ENCODE measurements at places on chromosomes 7 and 10.

DNA sequence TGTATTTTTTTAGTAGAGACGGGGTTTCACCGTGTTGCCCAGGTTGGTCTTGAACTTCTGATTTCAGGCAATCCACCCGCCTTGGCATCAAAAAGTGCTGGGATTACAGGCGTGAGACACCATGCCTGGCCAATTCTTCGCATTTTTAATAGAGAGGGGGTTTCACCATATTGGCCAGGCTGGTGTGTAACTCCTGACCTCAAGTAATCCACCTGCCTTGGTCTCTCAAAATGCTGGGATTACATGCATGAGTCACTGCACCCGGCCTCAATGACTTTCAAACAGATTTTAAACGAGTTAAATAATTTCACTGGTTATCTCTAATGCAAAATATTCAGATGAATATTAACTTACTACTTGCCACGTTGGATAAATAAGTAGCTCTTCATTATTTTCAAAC, 37.6 kb upstream of the STEAP4 start:
- no peak for DNase-seq

DNA sequence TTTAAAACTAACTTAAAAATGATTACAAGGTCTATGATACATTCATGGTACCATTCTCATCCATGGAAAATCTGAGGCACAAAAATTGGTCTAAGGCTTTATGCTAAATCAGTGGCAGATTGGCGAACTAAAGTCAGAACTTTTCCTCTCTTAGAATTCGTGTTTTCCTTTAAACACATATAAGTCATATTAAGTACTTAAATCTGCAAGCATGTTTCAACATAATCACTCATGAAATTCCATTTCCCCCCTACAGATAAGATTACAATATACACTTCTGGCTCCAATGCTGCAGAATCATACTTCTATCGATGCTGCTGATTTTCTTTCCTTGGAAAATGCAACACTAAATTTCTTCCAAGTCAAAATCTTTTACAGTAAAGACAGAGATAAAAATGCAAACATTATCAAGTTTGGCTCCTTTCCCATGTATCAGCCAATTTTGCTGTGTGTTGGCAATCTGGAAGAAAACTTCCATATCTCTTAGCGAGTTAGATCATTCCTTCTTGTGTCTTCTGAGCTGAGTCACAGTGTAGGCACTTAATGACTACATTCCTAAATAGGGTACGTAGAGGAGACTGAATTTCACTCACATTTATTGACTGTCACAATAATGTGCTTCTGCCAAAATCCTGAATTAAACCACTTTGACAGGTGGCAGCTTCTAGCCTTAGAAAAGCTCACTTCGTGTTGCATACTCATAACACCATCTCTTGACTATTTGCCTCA, 76.4 kb upstream of the LRRC17 start:
- no peak for DNase-seq

- DNase-seq, result no peak
Measured at GRCh38 chr7:27991006-27991528, 189.5 kb downstream of the JAZF1 start.

- no peak for DNase-seq
Measured at GRCh38 chr10:10403762-10404161, 613.9 kb upstream of the CELF2 start.

DNA sequence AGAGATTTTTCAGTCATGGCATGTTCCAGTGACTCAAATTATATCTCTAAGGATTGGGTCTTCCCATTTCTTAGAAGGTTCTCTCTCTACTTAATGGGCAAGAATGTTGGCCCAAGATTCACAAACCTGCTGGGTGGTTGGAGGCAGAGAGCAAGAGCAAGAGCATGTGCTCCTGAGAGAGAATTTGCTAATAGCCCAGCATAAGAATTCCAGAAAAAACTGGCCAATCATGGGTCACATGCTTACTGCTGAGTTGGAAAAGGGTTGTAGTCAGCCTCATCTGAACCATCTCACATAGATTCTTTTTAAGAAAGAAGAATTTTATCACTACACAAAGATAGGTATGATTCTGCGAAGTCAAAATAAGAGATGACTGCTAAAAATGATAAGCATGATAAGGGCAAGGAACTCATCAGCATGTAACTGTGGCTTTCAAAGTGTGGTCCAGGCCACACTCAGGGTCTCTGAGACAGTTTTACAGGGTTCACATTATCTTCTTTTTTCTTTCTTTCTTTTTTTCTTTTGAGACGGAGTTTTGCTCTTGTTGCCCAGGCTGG, 8.2 kb upstream of the VCL start:
- DNase-seq, result no peak

- no peak for DNase-seq
Measured at GRCh38 chr7:16083931-16084330, 337.4 kb downstream of the CRPPA start.

DNA sequence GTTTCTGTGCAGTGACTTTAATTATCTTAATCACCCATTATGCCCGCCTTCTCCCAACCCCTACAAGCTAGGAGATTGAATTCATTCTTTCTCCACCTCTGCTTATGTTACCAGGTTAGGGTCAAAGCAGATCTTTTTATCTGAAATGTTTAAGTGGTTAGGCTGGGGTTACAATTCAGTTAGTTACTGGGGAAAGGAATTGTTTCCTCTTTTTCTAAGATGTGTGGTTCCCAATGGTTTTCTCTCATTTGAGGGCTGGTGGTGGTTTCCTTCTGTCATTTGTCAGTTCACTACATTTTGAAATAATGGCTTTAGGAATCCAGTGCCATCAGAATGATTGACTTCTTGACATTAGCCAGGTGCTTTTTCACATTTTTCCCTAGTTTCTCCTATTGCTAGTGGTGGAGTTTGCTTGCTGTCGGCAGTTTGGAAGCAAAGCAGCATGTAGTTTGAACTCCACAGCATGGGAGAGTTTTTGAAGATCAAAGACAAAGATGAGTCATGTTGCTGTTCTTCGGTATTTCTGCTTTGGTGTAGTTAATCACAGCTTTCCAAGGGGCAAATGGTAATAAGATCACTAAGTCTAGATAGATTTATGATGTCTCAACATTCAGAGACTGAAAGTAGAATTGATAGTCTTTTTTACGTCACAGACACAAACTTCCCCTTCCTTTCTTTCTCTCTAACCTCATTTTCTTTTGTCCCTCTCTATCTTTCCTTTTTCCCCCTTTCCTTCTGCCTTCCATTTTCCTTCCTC, 168.2 kb downstream of the SND1 start:
- DNase-seq, result no peak

GRCh38 chr10:121541450-121542120, 56.7 kb downstream of the FGFR2 start:
- DNase-seq, result no peak

- DNase-seq, result no peak
Measured at GRCh38 chr10:14519785-14520184, 189.1 kb upstream of the FRMD4A start.

- DNase-seq, result no peak
Measured at GRCh38 chr7:101631224-101631714, 2.2 kb upstream of the MYL10 start.
